Activated CD8-positive, alpha-beta T cell treated with anti-CD3 and anti-CD28 coated beads, Interleukin-2, amount 10 ng/mL, durations not matched to agents 7 days and 5 days (primary cell): ENCODE measurements at places on chromosomes 7 and 10.

DNA sequence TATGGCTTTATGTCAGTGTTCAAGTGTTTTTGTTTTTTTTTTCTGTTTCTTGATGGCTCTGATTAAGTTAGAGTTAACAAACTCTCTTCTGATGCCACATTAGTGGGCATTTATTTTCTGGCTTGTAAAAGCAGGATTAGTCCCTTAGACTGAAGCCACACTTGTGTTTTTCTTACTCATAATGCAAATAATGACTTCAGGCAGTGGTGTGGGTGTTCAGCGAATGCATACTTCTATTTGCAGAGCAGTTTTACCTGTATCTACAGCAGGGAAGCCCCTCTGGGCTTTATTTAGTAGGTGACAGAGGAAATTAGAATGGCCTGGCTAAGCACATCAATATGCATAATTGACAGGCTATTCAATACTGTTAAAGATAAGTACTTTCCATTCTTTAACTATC, 79.9 kb downstream of the CNNM2 start:
- DNase-seq = no peak

DNA sequence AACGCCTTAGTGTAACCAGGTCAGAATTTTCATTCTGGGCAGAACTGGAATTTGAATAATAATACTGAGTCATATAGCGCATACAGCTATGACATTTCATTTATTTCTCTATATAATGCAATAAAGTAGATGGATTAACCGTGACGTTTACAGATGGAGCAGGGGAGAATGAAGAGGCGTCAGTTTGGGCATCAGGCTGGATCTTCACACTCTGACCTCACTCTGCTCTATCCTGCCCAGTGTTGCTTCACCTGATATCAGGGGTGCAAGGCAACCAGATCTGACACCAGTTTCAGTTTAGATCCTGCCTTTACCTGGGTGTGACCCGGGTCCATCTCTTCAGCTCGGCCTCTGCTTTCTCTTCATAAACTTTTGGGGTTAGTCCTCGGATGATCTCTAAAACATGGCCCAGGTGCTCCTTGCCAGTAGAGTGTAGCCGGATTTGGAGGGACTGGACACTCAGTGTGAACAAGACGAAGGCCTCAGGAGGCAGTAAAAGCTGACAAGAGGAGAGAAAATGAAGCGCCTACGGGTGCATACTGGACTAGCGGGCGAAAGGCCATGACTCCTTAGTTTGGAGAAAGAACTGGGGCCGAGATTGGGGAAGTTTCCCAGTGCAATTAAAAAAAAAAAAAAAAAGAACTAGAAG, 1.4 kb upstream of the ZYX start:
- DNase-seq = peak; percentile 51

- DNase-seq = no peak
These were observed 1082.4 kb downstream of the KCNMA1 start for GRCh38 chr10:76555067-76555670.

DNA sequence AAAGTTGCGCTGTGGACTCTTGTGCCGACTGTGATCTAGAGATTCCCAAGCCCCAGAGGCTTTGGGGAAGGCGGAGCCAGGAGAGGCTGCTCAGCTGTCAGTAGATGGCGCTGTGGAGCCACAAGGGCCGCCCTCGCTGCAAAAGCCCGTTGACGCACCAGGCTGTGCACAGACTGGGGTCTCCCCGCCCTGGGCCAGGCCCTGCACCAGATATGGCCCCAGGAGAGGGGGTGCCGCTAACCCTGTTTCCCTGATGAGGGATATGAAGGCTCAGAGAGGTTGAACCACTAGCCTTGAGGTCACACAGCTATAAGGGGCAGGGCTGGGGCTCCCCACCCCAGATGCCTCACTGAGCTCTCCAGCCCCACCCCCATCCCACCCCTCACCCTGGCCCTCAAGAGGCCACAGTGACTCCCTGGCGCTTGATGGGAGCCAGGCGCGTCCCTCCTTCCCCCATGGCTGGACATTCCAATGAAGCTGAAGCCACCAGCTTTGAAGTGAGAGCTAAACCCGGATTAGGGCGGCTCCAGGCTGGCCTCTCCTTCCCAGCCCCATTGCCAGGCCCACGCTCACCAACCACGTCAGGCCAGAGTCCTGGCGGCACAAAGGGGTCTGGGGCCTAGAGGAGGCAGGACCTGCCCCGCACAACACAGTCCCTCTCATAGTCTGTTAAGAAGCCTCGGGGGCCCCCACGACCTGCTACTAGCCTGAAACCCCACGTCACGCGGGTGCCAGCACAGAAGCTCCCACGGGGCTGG, 26.4 kb downstream of the MYL10 start:
- peak; percentile 76 for DNase-seq
